Brain pericyte (primary cell): ENCODE measurements at places on chromosomes 16 and 17.
A peak's percentile ranks its signal among the peaks of the same experiment; 100 is the strongest.

GRCh38 chr16:84780063-84780462 lies 39.7 kb upstream of the CRISPLD2 start:
- no peak for DNase-seq

DNA sequence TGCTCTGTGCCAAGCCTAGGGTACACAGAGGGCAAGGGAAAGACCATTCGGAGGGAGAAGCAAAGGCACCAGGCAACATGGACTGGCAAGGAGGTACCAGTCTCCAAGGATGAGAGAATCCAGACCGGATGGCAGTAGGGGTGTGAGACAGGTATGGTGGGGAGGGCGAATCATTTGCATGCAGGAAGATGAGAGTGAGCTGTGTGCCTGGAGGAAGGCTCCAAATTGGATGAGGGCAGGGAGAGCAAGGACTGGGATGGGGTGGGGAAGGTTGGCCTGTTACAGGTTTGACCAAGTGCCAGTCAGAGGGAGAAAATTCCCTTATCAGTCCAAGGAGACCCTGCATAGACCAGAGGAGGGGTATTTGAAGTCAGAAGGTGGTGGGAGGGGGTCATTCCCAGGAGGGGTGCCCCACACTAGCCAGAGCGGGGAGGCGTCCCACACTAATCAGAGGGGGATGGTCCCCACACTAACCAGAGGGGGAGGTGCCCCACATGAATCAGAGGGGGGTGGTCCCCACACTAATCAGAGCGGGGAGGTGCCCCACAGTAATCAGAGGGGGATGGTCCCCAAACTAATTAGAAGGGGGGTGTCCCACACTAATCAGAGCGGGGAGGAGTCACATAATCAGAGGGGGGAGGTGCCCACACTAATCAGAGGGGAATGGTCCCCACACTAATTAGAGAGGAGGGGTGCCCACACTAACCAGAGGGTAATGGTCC lies 737 bp downstream of the CANT1 start:
- DNase-seq, result no peak

- no peak for DNase-seq
Measured at GRCh38 chr17:7857713-7858521, at the start of gene CYB5D1. CYB5D1 (plus strand) TSS chr17:7858003; CDS start chr17:7858135, 132 bp downstream.

DNA sequence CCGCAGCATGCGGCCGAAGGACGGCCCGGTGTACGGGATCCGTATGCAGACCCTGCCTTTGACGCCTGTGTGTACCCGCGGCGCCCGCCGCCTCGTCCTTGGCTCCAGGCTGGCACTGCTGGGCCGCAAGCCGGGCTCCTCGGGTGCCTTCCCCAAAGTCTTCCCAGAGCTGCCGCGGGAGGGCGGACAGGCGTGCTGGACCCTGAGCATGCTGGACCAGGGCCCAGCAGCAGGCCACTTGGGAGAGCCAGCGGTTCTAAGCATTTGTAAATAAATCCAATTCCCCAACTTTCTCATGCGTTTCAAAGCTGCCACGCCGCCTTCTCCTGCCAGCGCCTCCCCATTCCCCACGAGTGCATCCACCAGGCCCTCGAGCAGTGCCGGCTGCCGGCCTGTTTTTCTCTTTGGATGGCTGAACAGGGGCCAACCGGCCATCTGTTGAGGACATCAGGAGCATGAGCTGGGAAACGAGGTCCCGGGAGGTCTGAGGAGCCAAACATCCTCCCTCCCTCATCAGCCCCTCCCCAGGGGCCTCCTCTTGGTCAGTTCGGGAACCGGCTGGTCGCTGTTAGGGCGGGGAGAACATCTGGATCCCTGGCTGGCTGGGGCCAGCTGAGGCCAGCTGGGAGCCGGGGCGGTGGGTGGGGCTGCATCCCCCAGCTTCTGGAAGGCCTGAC lies 20.5 kb upstream of the PABPN1L start:
- DNase-seq, result peak; percentile 25

DNA sequence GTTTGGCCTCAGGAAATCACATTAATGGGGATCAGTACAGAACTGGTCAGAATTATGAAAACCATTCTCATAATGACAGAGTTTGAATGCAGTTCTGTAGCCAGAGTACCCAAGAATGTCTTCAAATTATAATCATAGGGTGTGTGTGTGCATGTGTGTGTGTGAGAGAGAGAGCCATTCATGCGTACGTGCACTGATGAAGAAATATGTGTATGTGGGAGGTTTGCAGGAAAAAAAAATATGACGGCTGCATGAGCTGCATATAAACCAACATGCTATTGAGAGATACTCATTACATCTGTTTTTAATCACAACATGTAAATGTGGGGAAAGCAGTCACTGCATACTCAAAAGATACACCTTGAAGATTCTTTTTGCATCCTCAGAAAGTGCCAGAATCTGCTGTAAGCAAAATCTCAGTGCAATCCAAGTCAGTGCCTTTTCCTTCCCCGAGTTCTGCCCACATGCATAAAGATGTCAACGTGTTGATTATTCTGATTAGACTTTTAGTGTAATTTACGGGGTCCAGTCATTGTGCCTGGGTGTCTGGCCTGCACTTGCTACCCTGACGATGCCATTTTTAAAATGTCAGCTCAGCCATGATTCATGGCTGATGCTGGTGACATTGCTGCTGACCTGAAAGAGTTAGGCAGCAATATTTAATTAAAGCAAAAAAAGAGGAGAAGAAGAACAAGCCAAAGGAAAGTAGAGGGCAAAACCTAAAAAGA lies 378.7 kb upstream of the ZFHX3 start:
- no peak for DNase-seq

DNA sequence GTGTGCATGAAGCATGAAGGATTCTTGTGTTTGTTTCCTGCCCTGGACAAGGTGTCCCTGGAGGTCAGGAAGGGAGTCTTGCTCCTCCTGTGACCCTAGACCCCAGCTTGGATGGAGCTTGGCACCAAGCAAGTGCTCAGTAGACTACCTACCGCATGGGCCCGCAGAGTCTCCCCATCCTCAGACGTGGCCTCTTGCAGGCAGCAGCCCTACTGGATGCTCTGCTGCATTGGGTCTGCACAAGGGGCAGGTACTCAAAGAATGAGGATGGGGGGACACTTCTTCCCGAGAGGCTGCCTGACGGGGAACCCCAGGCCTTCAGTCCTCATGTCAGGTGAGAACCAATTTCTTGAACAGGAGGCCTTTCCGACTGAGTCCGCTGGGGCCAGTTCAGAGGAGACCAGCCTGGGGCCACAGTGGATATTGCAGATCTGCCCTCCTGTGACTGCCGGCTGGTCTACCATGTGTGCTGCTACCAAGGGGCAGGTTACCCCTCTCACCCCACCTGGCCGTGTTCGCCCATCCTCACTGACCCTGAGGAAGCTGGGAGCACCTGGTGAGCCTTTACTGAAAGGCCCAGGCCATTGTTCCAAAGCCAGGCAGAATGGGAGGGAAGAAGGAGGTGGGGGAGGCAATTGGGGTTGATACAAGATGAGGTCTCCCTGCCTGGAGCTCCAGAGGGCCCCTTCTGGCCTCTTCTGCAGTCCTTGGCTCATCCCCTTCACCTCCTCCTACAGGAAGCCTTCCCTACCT lies 206.3 kb downstream of the RAB11FIP4 start:
- no peak for DNase-seq

GRCh38 chr17:45312477-45313420 lies 4.1 kb downstream of the MAP3K14 start:
- DNase-seq, result no peak

DNA sequence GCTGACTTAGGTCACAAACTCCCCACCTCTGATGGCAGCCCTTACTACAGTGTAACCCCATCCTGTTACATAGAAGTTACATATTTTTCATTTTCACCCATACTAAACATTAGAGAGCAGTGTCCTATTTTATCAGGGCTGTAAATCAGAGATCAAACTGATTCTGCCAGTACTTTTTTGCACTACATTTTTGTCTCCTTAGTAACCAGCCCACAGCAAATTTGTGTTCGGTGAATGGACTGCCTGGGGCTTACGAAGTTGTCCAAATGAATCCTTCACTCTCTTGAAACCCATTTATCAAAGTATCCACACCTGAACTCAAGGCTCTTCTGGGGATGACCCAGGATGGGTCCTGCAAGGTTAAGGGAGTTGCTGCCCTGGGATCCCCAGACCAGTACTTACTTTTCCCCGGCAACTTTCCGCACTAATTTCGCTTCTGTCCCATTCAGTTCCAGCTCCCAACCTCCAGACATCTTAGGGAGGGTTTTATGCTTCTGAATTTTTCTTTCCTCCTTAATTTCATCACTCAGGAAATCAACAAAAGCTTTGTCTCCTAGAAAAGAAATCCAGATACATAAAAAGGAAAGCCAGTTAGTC lies 1.1 kb downstream of the C1QBP start:
- no peak for DNase-seq

DNA sequence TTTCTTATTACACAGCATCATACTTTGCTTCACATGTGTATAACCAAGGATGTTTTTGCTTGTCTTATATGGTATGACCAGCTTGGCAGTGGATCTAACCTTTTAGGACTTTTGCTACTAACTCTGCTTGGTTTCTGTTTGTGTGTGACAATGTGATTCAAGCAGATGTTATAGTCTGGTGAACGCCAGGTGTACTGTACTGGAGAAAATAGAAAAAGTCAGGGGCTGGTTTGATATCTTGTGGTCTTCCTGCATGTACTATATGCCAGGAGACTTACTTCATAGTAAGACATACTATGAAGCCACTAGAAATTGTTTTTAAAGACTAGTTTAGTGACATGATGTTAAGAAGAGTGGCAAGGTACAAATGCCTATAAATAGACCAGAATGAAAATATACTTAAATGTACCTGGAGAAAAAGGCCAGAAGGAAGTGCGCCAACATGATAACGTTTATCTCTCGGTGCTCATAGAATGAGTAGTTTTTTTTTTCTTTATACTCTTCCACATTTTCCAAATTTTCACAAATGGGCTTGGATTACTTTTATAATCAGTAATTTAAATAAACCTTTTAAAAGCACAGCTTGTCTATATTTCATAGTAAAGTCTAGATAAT lies 112.3 kb downstream of the PRKCA start:
- no peak for DNase-seq

- DNase-seq, result no peak
Measured at GRCh38 chr17:59763861-59764260, 56.4 kb downstream of the VMP1 start.

DNA sequence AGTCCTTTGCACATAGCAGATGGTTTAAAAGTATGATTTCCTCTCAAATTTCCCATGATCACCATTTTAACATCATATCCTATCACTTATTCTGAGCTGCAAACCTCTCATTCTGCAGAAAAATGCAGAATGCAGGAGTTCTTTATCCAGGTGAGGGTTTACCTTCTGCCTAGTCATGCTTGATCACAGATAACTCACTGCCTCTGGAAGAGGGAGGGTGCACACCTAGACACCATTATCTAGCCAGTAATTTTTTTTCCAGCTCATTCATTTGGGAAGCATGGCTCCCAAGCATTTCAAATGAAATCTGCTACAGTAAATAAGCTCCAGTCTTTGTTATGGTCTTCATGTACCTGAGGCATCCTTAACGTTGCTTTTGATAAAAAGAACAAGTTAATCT lies 38.0 kb downstream of the RFFL start:
- no peak for DNase-seq

DNA sequence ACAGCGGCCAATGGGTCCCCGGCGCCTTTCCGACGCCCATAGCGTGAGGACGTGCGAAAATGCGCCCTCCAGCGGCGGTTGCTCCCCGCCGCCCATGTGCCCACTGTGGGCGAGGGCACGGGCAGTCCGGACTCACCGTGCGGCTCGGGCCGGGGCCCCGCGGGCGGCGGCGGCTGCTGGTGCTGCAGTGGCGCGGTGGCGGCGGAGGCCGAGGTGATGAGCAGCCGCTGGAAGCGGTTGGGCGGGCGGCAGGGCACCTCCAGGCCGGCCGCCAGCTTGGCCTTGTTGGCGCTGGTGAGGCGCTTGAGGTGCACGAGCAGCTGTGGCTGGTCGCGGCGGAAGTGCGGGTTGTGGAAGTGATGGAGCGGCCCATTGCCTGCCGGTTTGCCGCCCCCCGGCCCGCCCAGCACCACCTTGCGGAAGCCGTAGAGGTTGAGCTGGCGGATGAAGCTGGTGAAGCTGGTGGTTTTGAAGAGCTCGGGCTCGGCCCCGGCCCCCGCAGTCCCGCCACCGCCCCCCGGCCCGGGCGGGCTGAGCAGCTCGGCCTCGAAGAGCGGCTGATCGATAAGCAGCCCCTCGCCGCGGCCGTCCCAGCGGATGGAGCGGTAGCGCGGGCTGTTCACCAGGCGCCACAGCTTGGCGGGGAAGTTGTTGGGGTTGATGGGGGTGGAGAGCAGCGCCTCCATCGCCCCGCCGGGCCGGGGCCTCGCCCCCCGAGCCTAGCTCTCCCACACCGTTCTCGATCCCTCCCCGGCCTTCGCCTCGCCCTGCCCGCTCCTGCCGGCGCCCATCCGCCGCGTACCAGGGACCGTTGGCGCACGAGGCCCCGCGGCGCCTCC lies at the start of gene HSF5:
Gene HSF5, minus strand, starts transcription at position 820 of the 839 bp plus-strand sequence. Its CDS starts 134 bp downstream, at position 686.
- DNase-seq, result no peak
